HTR-8/SVneo (cell line): ENCODE measurements at places on chromosomes 1 and 21.

DNA sequence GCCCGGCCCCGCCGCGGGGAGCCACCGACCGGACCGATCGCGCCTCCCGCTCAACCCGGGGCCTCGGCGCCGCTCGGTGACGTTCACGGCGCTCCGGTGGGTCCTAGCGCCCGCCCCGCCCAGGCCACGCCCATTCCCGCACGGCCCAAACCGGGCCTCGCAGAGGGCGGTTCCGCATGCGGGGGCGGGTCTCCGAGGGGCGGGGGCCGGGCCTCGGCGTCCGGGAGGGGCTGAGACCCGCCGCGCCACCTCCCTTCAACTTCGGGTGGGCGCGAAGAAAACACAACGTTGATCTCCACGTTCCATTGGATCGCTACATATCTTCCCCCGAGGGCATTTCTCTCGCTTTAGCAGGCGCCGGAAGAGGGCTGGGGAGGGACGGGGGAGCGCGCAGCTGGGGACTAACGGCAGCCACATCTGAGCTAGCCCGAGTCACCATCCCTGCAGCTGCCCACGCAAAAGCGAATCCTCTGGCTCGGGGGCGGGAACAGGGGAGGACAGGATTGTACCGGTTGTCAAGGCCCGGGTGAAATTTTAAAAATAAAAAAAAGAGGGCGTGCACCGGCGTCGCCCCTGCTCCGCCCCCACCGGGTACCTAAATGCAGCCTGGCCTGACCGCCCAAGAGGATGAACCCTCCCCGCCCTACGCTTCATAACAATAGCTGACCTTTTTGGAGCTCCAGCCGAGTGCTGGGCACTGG lies at the start of gene MAD2L2:
Gene MAD2L2, minus strand, starts transcription at position 78 of the 701 bp plus-strand sequence. CDS start 547 bp downstream, outside the sequence.
- peak; percentile 84 for DNase-seq

DNA sequence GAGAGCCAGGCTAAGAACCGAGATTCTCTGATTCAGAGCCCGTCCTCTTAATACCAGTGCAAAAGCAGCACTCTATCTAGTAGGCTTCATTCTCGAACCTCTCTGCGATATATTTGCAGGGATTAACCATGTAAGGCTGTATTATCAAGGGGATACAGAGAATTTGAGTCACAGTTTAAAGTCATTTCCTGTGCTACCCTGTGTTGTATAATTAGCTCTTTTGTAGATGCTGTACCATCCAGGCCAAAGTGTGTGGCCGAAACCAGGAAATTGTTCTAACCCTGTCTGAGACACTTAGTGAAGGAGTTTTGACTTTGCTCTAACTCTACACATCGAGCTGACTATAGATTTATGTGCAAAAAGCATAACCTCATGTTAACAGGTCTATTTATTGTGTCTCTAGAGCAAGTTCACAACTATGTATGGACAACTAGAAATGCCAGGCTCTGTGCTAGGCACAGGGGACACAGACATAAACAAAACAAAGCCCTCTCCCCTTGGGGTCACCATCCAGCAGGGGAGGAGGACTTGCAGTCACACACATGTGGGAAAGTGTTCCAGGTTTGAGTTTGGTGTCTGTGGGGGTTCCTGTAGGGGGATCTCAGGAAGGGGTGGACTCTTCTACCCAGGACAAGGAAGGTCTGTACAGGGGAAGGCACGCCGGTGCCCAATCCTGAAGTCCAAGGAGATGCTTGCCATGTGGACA lies 182.2 kb downstream of the DHRS3 start:
- no peak for DNase-seq

DNA sequence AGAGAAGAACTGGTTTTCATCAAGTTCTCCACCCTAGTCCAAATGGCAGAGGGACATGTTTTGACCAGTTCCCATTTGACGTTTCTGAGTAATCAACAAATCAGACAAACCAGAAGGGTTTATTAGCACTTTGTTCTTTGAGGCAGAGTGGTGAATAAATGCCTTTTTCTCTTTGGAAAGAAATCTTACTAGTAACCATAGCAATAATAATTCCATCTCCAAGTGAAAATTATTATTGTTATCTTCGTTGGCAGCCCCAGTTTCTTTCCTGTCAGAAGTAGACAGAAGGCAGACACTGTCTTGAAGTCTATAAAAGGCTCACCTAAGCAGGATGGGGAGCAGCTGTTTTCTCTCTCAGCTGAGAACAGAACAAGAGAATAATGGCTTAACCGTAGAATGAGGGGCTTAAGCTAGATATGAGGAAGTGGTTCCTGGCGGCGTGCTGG lies 391.6 kb downstream of the PBX1 start:
- DNase-seq, result no peak

DNA sequence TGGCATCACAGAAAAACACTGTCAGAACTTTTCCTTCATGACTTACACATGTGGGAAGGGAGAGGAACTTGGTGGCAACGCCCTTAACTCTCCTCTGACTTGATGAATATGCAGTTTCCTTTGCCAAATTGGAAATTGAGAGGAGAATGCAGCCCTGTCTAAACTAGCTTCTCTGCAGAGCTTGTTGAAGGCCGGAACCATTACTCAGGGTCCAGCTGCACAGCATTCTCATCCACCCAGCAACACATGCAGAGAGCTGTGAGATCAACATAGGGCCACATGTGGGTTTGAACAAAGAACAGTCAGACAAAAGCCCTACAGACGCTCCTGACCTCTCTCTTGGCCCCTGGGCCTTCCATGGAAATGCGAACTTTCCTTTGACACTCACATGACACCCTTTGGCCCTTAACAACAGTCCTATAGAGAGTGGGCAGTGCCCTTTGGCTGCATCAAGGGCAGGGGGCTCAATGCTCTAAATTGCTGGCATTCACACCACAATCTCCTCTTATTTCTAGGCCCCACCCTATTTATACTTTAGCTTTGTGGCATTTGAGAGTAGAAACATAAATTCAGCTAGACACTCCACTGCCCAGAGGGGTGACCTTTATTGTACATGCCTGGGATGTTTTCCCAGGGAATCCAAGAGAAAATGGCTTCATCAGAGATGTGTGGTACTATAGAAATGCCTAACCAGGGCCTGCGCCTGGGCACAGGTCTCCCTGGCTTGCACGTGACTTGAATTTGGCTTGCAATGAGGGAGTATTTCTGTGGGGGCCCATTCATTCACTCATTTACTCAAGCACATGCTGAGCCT lies 64.4 kb downstream of the CDC7 start:
- no peak for DNase-seq

- DNase-seq, result no peak
These were observed 7.4 kb upstream of the LRRN2 start for GRCh38 chr1:204692841-204693356.

- no peak for DNase-seq
These were observed 18.1 kb upstream of the PTPN14 start for GRCh38 chr1:214569357-214570004.

GRCh38 chr21:33080776-33081175 lies 10.8 kb downstream of the OLIG1 start:
- no peak for DNase-seq

DNA sequence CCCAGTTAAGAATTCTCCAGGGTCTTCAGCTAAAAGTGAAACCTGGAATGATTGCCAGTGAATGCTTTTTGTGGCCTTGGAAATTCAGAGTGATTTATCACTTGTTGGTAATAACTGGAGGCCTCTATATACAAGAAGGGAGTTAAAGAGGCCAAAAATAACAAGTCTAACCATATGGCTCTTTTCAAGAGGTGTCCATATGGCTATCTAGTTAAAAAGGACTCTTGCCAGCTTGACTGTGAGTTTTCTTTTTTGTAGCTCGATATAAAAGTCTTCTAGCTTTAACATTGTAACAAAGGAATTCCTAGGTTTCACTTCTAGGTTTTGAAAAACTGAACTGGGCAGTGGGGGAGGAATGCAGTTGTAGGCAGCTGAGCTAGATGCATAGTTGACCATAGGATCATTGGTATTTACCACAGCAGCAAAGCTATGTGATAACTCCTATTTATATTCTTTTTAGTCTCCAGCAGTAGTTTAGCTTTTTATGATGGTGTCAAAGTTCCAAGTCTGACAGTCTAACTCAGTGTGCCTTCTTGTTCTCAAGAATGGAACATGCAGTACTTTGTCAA lies 44.4 kb downstream of the CACHD1 start:
- DNase-seq, result peak; percentile 19

- DNase-seq, result no peak
These were observed 262.5 kb upstream of the B3GALT2 start for GRCh38 chr1:193448682-193449461.

GRCh38 chr1:62725255-62725654 lies 37.1 kb upstream of the DOCK7 start:
- DNase-seq, result no peak

- no peak for DNase-seq
These were observed 20.9 kb upstream of the TGFB2 start for GRCh38 chr1:218324226-218324580.

- DNase-seq, result no peak
These were observed 499.2 kb downstream of the SETD4 start for GRCh38 chr21:35561116-35561515.

DNA sequence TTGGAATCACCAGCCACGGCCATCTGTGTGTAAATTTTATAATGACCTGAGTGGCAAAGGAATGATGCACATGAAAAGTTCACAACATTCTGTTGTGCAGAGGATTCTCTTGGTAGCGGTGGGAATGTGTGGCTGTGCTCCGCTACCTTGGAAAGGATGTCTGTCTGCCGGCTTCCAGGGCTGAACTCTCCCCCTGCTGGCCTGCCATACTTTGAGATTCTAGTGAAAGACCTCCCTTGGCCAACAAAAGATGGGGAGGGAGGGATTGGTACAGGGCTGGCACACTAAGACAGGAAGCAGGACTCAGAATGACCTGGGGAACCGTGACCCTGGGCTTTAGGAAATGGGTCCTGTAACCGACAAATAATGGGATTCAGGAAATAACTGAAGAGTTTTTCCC lies 194.5 kb upstream of the PLD5 start:
- no peak for DNase-seq

DNA sequence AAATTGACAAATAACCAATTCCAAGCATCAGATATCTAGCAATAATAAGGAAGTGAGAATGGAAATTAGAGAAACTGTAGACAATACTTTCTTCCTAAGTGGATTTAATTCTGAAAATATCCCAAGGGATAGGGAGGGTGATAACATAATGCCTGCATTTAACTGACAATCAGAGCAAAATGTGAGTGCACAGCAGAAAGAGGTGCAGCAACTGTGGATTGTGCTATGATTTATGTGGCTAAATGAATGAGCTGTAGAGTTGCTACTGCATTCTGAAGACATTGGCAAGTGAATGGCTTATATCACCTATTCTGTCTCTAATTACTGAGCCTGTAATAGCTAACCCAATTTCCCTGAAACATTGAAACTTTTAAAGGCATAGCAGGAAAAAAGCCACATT lies 39.0 kb downstream of the OLFM3 start:
- DNase-seq, result no peak

DNA sequence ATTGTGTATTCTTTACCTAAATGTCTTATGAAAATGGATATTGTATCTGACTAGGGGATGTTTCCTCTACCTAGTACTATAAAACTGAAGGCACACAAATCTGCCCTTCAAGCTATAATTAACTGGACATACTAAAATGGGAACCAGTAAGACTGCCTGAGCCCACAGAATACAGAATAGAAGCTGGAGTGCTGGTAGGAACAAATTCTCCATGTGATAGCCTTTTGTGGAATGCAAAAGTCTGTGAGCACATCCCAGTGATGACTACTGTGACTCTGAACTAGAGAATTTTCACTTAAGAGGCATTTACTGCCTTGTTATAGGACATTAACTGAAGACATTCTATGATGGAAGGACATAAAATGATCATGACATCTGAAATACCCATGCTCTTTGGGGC lies 30.3 kb downstream of the KIFAP3 start:
- DNase-seq, result no peak

DNA sequence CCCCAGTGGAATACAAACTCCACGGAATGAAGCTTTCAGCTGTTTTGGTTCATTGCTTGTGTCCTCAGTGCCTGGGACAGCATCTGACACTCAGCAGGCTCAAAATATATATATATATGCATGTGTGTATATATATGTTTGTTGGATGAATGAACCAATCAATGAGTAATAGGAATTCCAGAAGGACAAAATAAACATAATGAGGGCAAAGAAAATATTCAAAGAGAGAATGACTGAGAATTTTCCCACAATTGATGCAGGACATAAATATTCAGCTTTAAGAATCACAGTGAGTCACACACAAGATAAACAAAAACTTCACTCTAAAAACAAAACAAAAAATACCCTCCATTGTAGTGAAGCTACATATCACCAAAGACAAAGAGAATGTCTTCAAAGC lies 64.0 kb downstream of the CHD5 start:
- DNase-seq, result no peak

- no peak for DNase-seq
These were observed 5.5 kb upstream of the CFAP410 start for GRCh38 chr21:44344541-44345183.

- DNase-seq, result no peak
These were observed 28.0 kb downstream of the SLAMF1 start for GRCh38 chr1:160618763-160619274.

- DNase-seq, result no peak
These were observed 248.2 kb upstream of the SGIP1 start for GRCh38 chr1:66285618-66286270.

DNA sequence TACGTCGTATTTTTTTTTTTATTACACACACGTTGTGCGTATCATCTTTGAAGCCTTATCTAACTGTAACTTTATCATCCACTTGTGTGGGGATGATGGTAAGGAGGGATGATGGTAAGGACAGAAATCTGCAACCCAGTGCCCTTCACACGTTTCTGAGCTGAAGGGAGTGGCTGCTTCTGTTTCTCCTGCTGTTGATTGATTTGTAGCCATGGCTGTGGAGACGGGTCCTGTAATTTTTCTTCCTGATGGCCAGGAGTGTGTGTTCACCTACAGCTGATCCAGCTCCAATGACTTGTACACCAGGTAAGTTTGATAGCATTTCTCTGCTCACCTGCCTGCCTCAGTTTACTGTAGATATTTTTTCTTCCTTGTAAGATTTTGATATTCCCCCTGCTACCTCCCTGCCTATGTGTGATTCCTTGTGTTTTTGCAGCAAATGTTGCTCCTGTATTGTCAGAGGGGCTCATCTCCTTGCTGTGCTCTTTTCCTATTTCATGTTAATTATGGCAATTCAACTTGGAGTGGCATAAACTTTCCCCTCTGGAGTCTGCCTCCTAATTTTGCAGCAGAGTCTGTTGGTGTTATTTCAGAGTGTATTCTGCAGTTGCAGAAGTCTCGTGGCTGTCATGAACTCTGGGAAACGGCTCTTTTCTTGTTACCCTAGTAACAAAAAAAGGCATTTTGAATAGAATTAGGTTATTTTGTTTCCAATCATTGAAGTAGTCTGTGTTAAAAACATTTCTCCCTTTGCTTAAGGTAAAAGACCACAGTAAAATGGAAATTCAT lies 64.1 kb downstream of the SH3BGR start:
- DNase-seq, result no peak

DNA sequence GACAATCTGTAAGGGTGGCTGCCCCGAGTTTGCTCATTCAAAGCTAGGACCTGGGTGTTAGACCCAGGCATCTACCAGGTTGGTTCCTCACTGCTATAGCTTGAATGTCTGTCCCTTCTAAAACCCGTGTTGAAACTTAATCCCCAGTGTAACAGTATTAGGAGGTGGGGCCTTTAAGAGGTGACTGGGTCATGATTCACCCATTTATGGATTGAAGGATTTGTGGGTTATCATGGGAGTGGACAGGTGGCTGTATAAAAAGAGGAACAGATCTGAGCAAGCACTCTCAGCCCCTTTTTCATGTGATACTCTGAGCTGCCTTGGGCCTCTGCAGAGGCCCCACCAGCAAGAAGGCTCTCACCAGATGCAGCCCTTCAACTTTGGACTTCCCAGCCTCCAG lies 29.4 kb downstream of the PSMG1 start:
- DNase-seq, result no peak
